ENCODE measurements at places on chromosomes 6 and 20.

GRCh38 chr6:89190741-89191140 is 26.4 kb downstream of the GABRR1 start:
- no peak for DNase-seq

- no peak for DNase-seq
Observed at GRCh38 chr6:31740397-31741223, 805 bp downstream of the MSH5 start.

DNA sequence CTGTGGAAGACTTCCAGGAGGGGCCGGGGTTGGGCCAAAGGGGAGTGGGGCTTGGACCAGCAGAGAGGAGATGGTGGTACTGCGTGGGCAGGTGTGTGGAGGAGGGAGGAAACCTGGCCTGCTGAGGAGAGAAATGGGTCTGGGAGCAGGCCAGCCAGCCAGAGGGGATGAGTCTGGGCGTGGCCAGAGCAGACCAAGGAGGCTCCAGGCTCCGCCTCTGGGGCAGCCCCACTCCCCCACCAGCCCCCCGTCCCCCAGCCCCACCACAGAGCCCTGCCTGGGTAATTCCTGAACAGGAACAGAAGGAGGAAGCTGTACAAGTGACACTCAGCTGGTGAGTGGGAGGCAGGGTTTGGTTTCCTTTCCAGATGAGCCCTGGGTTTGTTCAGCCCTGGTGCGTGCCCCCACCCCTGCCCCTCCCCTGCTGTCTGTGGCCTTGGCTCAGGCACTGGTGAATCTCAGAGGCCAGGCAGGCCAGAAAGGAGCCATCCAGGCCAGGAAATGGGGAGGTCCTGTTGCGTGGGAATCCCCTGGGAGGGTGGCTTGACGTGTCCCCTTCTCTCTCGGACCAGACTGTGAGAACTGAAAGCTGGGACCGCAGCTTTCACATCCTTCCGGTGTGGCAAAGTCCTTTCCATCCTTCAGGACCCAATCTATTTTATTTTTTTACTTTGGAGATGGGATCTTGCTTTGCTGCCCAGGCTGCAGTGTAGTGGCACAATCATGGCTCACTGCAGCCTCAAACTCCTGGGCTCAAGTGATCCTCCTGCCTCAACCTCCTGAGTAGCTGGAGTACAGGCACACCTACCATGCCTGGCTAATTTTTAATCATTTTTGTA is 9.4 kb upstream of the SRC start:
- DNase-seq = no peak

GRCh38 chr6:524803-525202 is 132.1 kb downstream of the HUS1B start:
- DNase-seq = no peak

GRCh38 chr6:16406966-16407365 is 168.6 kb downstream of the GMPR start:
- DNase-seq = no peak

DNA sequence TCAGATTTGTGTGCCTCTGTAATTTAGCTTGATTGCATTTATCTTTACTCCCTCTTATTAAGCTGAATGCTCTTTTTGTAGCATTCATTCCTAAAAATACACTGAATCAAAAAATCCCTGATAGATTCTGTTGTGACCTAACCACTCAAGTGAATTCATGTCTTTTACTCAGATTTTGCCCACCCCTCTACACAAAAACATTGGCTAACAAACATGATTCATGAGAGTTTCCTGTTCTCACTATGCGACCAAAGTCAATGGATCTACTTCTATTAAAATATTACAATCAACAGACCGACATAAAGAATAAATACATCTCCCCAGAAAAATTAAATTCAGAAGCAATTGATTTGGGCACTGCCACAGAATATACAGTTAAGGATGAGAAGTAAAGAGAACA is 99.5 kb upstream of the THEMIS start:
- DNase-seq = no peak

DNA sequence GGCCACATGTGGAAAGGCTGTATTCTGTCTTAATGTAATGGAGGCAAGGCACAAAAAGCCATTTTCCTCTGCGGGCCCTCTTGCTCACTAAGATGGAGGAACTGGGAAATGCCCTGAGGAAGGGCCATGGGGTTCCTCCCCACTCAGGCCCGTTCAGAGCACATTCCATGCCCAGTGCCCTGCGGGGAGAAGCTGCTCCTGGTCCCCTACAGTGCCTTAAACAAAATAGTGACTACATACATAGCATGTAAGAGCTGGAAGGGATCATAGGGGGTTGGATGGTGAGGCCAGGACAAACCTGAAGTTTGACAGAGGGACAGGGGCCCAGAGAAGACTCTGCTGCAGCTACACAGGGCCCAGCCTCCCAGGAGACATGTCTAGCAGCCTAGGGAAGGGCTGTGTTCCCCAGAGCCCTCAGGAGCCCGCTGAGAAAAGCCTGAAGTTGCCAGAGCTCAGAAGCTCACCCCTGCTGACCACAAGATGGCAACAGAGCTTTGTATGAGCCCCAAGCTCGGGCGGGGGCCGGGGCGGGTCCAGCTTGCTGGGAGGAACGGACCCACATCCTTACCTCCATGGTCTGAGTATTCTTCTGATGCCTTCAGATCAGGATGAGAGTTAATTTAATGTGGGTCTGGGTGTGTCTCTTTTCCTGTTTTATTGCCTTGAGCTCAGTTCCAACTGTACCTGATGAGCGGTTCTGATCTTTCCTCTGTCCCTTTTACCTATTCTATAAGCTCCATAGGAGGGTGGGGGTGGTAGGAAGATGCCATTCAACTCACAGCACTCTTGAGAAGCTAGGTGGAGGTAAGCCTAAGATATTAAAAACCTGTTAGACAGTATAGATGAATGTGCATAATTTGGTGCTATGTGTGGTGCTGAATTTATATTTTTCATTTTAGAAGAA is 242.9 kb downstream of the CDC5L start:
- no peak for DNase-seq

DNA sequence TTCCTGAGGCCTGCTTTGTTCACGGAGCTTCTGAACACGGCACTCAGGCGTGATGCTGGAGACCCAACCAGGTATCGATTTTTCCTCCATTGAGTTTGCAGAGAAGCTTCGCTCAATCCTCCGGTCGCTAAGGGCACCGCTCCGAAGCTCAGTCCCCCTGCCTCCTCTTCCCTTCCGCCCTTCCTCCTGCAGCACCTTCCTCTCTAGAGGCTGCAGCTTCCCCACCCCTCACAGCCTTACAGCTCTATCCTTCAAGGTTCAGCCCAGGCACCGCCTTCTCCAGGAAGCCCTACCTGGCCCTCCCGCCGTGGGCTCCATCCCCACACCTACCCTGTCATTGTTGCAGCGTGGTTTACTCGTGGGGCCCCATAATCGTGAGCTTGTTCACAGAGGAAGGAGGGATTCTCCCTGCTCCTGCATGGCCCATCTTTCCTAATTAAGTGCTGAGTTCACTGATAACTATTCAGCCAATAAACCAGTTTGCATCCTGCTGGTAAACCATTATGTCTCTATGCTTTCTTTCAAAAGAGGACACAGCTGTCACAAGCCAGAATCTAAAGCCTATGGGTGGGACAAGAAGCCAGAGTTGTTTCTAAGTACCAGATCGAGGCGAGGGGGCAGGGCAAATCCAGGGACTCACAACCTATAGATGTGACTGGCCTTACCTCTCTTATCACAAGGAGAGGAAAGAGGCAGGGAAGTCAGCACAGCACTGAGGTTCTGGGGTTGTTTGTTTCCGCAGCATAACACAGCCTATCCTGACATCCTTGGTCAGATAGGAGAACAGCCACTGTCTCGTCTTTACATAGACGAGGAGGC is 152.0 kb downstream of the GRM4 start:
- no peak for DNase-seq

GRCh38 chr20:4090756-4091489 is 75.6 kb upstream of the RNF24 start:
- DNase-seq = no peak

GRCh38 chr20:59428441-59429205 is 128.2 kb downstream of the EDN3 start:
- DNase-seq = no peak

- no peak for DNase-seq
Observed at GRCh38 chr20:2379511-2380229, 1.0 kb upstream of the TGM6 start.

DNA sequence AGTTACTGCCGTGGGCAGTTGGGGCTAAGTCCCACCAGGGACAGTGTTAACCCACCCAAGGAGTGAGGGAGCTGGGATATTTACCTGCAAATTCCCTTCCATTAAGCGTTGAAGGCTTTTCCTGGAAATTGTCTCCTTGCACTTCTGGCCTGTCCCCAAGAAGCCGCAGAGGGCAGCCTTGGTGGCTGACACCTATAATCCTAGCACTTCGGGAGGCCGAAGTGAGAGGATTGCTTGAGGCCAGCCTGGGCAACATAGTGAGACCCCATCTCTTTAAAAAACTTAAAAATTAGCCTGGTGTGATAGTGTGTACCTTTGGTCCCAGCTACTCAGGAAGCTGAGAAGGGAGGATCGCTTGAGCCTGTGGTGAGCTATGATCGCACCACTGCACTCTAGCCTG is 204.4 kb downstream of the EYA2 start:
- DNase-seq = no peak

DNA sequence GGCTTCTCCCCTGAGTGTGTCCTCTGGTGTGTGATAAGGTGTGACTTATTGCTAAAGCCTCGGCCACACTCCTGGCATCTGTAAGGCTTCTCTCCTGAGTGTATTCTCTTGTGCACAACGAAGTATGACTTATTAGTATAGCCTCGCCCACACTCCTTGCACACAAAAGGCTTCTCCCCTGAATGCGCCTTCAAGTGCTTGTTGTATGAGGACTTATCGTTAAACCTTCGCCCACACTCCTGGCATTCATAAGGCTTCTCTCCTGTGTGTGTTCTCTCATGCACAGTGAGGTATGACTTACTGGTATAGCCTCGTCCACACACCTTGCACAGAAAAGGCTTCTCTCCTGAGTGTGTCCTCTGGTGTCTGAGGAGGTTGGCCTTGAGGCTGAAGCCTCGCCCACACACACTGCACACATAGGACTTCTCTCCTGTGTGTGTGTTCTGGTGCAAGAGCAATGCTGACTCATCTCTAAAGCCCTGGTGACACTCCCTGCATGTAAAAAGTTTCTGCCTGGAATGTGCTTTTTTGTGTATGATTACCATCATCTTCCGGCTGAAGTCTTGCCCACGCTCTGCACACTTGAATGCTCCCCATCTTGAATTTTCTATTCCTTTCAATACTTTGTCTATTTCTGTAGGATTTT is 20.4 kb downstream of the ZNF337 start:
- no peak for DNase-seq

DNA sequence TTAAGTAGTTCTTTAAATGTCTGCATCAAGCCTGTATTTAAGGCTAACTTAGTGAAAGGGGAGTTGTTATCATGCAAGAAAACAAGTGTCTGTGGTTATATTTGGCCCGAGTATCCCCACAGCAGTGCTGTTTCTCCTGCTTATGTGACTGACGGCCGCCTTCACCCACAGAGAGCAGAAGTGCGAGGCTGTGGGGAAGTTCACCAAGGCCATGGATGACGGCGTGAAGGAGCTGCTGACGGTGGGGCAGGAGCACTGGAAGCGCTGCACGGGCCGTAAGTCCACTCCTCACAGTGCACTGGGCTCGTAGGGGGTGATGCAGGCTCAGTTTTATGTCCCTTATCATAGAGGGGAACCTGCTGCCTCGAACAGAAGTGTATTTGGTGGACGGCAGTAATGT is 53.2 kb upstream of the SYNJ2 start:
- DNase-seq = no peak

- DNase-seq = no peak
Observed at GRCh38 chr6:26003102-26003694, 40.6 kb downstream of the TRIM38 start.

DNA sequence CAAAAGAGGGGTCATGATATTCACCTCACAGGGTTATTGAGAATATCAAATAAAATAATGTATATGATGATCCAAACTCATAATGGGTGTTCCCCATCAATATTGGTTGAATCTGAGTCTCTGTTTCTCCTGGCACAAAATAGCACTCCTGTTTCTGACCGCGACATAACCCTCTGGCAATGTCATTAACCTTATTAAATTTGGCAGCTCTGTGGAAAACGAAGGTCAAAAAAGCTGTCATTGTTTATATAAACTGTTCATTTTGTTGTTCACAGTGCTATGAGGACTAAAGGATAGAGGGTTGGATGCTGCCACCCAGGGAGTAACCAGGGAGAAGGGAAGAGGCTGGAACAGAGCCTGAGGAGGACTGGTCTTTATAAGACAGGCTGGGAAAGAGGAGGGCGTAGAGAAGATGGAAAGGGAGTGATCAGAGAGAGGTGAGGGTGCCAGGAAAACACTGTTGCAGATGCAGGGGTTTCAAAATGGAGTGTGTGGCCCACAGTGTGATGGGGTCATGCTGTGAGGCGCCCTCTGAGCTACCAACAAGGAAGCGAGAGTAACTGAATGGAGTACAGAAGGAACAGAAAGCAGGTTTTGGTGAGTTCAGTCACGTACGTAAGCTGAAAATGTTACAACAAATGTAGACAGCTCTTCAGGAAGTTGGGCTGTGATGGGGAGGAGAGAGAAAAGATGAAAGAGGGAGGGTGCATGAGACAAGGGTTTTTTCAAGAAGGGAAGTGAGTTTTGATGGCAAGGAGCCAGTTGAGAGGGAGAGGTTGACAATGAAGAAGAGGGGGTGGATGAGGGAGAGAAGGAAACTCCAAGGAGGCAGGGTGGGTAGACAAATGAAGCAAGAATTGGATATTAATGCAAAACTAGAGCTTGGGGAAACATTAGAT is 251.6 kb upstream of the TAB2 start:
- DNase-seq = no peak

DNA sequence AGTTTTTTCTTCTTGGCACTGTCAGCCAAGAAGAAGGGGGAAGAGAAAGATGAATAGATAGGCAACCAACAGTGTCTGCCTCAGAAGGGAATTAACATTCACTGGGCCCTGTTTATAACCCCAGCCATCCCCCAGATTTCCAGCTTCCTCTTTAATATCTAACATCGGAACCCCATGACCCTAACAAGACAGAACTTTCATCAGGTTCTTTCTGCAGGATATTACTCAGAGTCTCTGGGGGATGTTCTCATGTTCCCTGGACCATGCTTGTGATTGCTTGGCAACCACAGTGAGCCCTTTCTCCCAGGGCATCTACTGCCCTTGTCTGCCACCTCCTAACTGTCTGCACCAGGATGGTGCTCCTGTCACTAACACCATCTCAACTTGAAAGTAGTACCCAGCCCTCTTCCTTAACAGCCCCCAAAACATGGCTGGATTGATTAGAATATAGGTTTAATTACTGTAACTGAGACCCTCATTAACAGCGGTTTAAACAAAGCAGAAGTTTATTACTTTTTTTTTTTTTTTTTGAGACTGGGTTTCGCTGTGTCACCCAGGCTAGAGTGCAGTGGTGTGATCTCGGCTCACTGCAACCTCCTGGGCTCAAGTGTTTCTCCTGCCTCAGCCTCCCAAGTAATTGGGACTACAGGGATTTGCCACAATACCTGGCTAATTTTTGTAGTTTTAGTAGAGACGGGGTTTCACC is 12.0 kb upstream of the PTPN1 start:
- DNase-seq = no peak
